ENCODE measurements at places on chromosomes 6 and 20. TPM values are rescaled to one million over a fixed set of nuclear protein-coding genes. Genes with fewer than 3 reads are reported as not detected.

- no peak for DNase-seq
Observed at GRCh38 chr6:143003676-143004075, 57.0 kb upstream of the AIG1 start.

- DNase-seq = no peak
Observed at GRCh38 chr6:28537065-28537464, 11.4 kb downstream of the GPX5 start.

DNA sequence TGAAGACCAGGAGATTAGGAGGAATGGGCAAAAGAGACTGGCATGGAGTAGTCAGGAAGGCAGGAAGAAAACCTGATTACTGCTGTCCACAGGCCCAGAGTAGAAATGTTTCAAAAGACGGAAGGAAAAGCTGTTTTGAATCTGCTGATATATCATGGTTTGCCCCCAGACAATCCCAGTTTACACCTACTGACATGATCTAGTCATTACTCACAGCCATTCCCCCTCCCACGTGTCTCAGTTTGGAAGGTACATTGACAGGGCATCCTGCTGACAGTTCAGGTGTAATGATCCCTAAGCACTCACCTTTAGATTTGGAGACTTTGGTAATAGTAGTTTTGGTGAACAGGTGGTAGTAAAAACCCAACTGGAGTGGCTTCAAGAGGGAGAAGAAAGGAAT lies 9.8 kb upstream of the TXNDC5 start:
- DNase-seq = no peak

DNA sequence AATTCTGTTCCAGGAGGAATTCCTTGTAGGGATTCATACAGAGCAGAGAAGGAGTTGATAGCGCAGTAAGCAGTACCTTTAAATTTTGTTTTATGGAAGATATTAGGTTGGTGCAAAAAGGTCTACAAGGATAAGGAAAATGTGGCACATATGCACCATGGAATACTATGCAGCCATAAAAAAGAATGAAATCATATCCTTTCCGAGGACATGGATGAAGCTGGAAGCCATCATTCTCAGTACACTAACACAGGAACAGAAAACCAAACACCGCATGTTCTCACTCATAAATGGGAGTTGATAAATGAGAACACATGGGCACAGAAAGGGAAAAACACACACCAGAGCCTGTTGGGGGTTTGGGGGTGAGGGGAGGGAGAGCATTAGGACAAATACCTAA lies 37.4 kb upstream of the TXLNB start:
- no peak for DNase-seq

- no peak for DNase-seq
Observed at GRCh38 chr6:38570750-38571149, 69.0 kb downstream of the BTBD9 start.

DNA sequence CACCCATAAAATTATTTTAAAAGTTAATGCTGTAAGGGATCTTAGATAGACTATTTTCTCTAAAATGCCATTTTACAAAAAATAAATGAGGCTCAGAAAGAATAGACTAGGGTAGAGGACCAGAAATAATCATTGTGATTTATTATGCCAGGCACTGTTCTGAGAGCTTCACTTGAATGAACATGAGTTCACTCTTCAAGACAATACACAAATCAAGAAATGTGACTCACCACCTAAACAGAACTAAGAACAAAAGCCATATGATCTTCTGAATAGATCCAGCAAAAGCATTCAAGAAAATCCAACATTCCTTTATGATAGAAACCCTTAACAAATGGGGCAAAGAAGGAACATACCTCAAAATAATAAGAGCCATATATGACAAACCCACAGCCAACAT lies 582.0 kb downstream of the PKHD1 start:
- DNase-seq = no peak

DNA sequence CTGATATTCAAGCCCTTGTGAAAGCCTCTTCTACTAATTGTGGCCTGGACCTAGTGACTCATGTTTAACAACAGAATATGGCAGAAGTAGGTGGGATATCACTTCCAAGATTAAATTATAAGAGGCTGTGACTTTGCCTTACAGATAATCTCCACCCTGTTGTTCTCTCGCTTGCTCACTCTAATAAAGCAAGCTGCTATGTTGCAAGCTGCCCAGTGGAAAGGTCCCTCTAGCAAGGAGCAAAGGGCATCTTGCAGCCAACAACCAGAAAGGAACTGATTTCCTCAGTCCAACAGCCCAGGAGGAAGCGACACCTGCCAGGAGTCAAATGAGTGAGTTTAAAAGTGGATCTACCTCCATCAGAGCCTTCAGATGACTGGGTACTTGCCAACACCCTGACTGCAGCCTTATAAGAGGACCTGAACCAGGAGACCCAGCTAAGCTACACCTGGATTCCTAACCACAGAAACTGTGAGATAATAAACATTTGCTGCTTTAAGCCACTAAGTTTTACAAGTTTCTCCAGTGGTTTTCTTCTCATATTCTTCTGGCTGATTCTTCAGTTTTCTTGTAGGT lies 112.6 kb downstream of the FRK start:
- no peak for DNase-seq

- DNase-seq = no peak
Observed at GRCh38 chr20:31966991-31967655, 828 bp upstream of the XKR7 start.

- no peak for DNase-seq
Observed at GRCh38 chr6:72769459-72770125, 147.7 kb downstream of the KCNQ5 start.

DNA sequence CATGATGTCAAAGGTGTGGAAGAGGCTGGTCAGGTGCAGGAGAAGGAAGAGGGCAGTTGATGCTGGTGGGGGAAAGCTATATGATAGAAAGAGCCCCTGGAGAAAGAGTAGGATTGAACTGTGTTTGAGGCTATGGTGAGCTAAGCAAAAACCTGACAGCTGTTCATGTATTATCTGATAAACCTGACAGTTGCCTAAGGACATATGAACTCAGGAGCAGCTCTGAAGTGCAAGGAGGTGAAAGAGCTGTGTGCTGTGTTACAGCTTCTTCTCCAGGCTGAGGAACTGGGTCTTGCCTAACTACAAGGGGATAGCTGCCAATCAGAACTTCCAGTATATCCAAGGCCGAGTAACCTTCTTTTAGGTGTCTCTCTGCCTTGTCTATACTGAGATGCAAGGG lies 81.8 kb downstream of the LCA5 start:
- DNase-seq = no peak

GRCh38 chr6:157054531-157054979 lies 268.8 kb downstream of the TMEM242 start:
- no peak for DNase-seq

DNA sequence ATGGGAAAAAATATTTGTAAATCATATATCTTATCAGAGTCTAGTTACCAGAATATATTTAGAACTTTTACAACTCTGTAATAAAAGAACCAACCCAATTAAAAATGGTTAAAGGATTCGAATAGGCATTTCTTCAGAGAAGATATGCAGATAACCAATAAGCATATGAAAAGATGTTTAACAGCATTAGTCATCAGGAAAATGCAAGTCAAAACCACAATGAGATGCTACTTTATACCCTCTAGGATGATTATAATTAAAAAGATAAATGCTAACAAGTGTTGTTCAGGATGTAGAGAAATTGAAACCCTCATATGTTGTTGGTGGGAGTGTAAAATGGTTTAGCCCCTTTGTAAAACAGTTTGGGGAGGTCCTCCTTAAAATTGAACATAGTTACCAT lies 94.1 kb downstream of the LRRC1 start:
- no peak for DNase-seq

GRCh38 chr20:1973601-1974440 lies 20.0 kb downstream of the PDYN start:
- no peak for DNase-seq

GRCh38 chr6:11260249-11261038 lies 28.0 kb upstream of the NEDD9 start:
- no peak for DNase-seq

DNA sequence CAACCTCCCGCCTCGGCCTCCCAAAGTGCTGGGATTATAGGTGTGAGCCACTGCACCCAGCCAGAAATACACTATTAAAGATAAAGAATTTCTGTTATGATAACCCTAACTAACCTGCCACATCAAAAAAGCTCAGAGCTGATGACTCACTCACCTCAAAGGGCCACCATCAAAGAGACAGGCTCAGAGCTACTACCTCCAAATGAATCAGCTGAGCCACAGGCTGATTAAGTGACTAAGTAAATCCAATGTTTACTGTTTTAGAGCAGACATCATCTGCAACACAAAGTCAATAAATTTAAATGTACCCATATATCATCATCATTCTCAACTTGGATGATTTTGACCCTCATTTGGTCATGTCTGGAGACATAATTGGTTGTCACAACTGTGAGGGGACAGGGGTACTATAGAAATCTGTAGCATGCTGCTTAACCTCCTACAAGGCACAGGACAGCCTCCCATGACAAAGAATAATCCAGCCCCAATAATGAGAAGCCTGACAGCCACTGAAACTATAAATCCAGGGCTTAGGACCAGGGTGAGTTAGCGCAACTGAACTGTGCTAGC lies 106.5 kb downstream of the ATP9A start:
- no peak for DNase-seq

GRCh38 chr6:26215585-26216358 lies 128.5 kb downstream of the HFE start:
- no peak for DNase-seq

GRCh38 chr6:30264743-30265142 lies 51.5 kb upstream of the TRIM26 start:
- peak; percentile 49 for DNase-seq

DNA sequence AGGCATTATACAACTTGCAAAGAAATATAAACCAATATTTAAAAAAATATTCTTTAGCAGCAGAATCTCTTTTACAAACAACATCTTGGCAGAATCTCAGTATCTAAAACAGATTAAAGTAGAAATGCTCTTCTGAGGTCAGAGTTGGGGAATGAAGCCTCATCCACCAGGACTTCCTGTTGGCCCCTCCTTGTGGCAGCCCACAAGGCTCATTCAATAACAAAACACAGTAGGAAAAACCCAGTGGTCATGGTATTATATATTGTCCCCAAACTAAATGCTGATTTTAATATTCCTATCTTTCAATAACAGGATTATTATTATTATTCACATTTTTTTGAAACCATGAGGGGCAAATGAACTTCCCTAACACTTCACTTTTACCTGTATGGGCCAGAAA lies 368.6 kb downstream of the BTBD9 start:
- no peak for DNase-seq

DNA sequence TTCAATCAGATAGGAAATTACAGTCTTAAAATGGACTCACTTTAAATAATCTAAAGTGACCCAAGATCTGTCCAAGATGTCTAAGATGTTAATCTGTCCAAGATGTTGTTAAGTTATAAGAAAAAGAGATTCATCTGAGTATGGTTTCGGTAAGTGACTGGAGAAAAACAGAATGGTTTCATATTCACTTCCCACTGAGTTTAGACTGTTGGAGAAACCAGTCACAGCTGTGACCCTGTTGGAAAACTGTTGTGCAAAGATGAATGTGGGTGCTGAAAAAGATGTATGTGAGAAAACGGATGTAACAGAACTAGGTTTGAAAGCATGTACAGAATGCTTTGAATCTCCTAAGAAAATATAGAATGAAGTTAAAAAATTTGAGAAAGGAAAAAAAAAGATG lies 325.9 kb downstream of the COL12A1 start:
- DNase-seq = no peak

Gene GJA1
- 309 TPM for total RNA-seq

Gene SLC16A10
- 14.5 TPM for total RNA-seq

Gene SCRT2
- total RNA-seq = 1.1 TPM
